ENCODE measurements at places on chromosomes 4 and X. TPM values are rescaled to one million over a fixed set of nuclear protein-coding genes. Genes with fewer than 3 reads are reported as not detected.

The PITX2 gene
- 1.0 TPM for total RNA-seq

The VCX3A gene
- total RNA-seq = not detected

The SPANXN4 gene
- total RNA-seq = not detected

The PNMA3 gene
- 0.09 TPM for total RNA-seq

The SMIM31 gene
- total RNA-seq = not detected

The SSR4 gene
- 394 TPM for total RNA-seq

The F11 gene
- total RNA-seq = not detected

The AR gene
- 3.1 TPM for total RNA-seq
